Calu3 (cell line): ENCODE measurements at places on chromosomes 2 and 18.
A peak's percentile ranks its signal among the peaks of the same experiment; 100 is the strongest.

DNA sequence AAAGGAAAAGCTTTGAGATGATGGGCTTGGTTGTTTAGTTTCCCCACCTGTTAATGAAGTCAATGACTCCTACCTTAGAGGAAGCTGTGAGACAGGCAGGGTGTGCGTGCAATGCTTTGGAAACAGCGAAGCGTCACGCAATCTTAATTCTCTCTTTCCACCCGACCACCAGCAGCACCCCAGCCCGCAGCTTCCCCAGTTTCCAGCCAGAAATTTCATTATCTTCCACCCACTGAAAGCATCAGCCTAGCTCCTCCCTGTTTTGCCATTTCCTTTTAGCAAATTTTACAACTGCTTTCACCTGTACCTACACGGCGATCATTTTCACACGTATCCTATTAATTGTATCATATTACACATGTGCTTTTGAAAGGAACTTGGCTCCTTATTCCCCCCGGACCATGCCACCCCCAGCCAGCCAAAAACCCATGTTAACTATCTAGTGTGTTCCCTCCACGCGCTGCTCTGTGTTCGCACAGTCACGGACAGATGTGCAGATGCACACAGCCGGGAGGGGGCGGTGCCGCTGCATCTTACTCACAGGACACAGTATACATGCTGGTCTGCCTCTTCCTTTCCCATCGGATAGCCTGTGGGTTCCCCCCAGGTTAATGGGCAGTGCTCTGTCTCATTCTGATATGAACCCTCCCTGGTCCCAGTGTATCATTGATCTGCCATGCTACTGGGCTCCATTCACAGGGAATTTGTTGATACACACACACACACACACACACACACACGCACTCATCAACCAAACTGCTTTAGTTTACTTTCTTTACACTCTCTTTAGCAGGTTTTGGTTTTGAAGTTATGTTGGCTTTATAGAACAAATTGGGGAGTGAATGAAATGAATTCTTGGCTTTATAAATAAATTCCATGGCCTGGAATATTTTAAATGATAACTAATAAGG lies 22.4 kb downstream of the CYP27C1 start:
- DNase-seq: peak; percentile 87

DNA sequence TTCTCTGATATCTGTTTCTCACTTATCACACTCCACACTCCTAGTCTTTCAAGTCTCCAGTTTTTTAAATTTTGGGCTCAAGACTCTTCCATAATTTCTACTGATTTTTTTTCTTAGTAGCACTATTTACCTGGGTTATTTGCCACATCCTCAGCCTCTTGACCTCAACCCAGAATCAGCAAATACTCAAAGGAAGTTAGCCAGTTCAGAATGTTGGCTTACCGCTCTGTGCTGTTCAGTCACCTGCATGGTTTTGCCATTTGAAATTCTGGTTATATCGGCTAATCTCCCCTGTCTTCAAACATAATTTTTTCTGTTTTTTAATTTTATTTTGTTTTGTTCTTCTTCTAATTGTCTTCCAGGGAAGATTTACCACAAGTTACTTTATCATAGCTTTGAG lies 412.6 kb downstream of the PTH2R start:
- no peak for DNase-seq

GRCh38 chr2:48250943-48251342 lies 279.0 kb upstream of the STON1 start:
- no peak for DNase-seq

- no peak for DNase-seq
Observed at GRCh38 chr2:214311931-214312749, 98.7 kb upstream of the VWC2L start.
